ENCODE measurements at places on chromosomes 11 and 22.

DNA sequence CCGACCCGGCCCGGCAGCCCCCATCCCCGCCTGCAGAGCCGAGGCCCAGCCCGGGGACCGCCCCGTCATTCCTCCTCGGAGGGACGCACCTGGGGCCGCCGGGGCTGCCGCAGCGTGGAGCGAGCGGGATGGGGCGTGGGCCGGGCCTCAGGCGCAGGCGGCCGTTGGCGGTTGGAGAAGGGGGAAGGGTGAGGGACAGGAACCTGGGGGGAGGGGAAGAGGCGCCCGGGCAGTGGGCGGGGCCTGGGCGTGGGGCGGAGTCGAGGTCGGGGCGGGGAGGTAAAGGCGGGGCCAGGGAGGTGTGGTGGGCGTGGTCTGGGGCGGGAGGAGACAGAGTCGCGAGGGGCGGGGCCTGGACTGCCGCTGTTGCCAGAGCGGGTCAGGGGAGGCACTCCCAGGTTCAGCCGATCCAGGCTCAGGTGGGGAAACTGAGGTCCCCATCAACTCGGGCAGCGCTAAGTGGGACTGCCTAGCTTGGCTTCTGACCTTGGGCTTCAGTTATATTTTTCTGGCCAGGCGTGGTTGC lies at the start of gene TESMIN:
TSS of gene TESMIN (minus strand) at position 190 of the 526 bp plus-strand sequence. CDS start 860 bp downstream, outside the sequence.
- DNase-seq: peak; percentile 86

GRCh38 chr22:35708453-35708852 lies 9.2 kb upstream of the APOL5 start:
- no peak for DNase-seq

DNA sequence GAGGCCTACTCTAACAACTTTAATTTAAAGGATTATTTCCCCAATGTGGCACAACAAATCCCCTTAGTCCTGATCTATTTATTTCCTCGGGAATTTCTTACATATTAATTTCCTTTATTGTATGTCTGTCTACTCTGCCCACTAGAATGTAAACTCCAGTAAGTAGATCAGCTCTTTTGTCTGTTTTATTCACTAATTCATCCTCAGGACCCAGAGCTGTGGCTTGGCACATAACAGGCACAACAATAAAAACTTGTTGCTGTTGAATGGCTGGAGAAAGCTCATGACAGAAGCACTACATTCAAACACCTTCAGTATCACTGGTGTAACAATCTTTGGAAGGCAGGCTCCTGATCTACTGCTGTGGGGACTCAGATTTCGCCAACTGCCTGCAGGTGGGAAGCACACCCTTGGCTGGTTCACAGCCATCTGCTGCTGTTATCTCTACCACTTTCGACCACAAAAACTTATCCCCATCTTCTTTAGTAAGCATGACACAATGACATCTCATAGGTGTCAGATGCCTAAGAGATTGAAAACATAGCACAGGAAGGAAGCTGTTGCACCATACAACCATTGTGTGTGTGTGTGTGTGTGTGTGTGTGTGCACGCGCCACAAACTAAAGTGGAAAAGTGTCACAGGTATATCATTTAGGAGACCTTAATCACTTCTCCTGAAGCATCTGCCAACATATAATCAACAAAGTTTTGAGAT lies 11.9 kb downstream of the HIRA start:
- no peak for DNase-seq

DNA sequence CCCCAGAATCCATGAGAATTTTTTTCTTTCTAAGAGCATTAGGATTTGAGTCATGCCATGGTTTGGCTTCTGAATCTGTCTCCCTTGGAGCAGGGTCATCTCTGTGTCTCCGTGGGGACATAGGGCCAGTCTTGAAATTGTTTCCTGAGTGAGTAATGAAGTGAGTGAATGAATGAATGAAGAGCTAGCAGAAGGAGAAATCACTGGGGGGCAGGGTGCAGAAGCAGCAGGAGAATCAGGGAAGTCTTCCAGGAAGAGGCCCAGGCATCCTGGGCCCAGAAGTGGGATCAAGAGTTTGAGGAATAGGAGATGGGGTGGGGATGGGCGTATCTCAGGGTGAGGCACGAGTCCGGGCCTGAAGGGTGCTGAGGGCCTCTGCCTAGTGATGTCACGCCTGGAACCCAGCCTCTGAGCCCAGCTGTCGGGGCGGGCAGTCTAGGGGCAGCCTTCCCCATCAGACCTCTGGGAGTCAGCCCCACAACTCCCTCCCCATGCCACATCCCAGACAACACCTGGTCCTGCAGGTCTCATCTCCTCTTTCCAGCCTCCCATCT lies 12.5 kb upstream of the MGAT3 start:
- DNase-seq: no peak

DNA sequence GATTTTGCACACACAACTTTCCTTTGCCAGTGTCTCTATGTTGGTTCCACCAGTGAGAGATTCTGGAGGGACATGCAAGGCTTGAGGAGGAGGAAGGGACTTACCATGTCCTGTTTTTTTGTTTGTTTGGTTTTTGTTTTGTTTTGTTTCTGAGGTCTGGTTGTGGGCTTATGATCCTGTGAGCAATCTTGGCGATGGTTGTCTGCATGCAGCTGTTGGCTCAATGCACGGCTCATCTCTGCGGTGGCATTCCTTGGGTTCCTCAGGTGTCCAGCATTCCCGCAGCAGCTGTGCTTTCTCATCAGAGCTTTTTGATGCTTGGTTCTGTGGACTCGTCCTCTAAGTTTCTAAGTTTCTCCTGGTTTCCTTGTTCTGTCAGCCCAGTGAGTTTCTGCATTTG lies 4.8 kb upstream of the NNMT start:
- DNase-seq: peak; percentile 81

DNA sequence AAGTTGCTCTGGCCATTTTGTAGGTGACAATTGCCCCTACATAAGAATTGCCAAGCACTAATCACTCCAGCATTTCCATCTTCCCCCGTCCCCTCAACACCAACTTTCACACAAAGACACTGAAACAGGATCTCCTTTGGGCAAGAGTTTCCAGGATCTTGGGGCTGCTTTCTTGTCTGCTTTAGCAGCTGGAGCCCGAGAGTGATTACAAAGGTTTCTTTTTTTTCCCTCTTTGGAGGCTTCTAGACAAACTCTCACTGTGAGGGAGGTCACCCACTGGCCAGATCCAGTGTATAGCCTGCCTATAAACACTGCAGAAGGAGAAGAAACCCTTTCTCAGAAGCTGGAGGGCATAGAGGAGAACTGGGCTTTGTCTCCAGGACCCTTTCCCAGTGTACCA lies 92.5 kb downstream of the APIP start:
- no peak for DNase-seq

- DNase-seq: no peak
These were observed 784 bp upstream of the SYNGR1 start for GRCh38 chr22:39348909-39349505.

GRCh38 chr11:47768101-47768612 lies 1.0 kb upstream of the FNBP4 start:
- peak; percentile 80 for DNase-seq

Data from astrocyte of the hippocampus (primary cell).